Nucleus accumbens (tissue), 56 donors: ENCODE measurements at places on chromosomes 7 and 10.

DNA sequence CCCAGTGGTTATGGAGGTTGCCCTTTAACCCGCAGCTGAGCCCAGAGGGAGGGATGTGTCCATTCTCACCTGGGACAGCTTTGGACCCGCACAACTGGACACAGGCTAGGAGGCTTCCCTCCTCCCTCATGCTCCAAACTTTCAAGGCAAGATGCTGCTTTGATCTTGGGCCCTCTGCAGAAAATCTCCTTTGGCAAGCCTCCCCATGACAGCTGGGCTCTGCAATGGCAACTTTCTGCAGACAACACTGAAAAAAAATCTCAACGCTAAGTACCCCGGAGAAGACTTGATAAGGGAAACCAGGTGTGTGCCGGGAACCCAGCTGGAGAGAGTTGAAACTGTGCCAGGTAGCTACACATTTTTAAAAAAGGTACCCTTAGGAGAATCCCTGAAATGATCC is 610.1 kb downstream of the LRMDA start:
- DNase-seq, result no peak

DNA sequence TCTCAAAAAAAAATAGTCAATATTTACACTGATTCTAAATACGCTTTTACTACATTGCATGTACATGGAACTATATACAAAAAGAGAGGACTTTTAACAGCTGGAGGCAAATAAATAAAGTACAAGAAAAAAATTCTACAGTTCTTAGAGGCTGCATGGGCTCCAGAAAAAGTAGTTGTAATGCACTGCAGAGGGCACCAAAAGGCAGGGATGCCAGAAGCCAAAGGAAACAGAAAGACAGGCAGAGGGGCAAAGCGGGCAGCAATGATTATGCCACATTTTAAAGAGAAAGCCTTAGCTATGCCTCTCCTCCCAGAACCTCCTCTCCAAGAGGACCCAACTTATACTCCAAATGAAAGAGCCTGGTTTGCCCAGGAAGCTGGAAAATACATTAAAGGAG is 11.6 kb upstream of the ADCK2 start:
- no peak for DNase-seq

GRCh38 chr10:62250594-62251198 is 17.9 kb downstream of the RTKN2 start:
- DNase-seq, result no peak

DNA sequence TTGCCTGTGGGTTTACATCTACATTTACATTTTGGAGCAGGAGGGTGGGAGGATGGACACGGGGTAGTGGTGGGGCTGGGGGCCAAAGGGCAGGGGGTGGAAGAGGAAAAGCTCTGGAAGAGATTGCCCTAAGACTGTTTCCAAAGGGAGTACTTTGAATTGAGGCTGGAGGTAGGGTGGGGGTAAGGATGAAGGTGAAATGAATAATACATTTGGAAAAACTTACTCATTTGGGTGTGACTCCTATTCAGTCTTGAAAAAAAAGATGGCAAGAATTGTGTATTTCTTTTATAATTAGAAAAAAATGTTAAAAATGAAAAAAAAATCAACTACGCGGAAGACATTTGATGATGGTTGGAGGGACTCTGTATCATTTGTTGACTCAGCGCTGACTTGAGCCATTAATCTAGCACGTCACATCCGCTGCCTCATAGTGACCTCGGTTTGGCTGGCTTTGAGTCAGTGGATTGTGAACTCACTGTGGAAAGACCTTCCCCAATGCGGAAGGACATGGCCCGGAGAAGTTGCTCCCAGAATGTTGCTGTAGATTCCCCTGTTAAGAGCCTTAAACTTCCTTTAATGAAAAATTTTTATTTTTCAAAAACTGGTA is 2.8 kb downstream of the FAM180A start:
- DNase-seq, result no peak

- no peak for DNase-seq
These were observed 138.1 kb downstream of the WDR11 start for GRCh38 chr10:120989279-120989678.

DNA sequence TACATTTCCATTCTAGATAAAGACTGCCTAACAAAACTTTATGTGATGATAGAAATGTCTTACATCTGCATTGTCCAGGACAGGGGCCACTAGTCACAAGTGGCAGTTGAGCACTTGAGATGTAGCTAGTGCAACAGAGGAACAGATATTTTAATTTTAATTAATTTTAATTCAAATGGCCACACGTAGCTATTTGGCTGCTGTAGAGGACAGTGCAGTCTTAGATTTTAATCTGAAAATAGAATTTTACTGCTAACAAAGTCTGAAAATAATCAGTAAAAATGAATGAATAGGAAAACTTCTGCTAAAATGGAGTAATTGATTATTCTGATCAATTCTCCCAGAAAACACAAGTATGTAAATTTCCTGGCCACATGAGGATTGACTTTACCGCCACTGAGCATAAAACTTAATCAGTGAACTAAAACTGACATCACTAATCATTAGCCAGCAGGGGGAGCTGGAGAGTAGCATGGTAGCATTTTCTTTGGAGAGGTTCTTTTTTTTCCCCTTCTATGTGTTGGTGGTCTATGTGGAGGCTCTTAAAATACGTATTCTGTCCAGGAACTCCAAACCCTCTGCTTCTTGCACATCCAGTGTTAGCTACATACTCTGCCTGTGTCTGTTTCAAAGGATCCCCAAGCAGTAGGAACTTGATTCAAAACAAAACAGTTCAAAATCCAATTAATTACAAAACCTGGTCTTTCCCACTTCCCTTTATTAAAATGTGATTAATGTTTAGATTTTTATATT is 52.1 kb downstream of the TSPAN12 start:
- DNase-seq, result no peak

DNA sequence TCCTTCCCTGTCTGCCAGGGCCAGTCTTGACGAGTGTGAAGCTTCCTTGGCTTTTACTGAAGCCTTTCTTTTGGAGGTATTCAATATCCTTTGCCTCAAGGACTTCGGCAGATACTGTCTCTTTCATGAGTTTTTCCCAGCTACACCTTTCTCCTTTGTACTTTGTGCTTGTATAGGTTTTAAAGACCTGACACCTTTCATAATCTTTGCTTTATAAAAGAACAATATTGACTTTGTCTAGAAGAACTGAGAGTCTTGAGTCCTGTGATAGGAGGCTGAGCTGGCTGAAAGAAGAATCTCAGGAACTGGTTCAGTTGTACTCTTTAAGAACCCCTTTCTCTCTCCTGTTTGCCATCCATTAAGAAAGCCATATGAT is 41.3 kb upstream of the CC2D2B start:
- no peak for DNase-seq

DNA sequence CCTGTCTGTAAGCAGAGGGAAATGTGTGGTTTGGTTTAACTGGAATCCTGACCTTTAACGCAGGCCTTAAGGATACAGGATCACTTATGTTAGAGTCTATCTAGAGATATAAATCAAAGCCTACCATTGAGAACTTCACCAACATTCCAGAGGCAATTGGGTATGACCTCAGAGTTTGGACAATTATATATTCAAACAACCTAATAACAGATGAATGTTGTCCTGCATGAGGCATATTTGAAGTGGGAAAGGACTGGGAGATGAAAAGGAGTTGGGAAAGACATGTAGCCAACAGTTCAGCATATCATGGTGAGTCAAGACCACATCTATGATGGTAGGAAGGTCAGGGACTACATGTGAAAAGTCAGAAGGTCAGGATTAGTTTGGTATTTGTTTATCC is 274.2 kb downstream of the DOCK4 start:
- no peak for DNase-seq

DNA sequence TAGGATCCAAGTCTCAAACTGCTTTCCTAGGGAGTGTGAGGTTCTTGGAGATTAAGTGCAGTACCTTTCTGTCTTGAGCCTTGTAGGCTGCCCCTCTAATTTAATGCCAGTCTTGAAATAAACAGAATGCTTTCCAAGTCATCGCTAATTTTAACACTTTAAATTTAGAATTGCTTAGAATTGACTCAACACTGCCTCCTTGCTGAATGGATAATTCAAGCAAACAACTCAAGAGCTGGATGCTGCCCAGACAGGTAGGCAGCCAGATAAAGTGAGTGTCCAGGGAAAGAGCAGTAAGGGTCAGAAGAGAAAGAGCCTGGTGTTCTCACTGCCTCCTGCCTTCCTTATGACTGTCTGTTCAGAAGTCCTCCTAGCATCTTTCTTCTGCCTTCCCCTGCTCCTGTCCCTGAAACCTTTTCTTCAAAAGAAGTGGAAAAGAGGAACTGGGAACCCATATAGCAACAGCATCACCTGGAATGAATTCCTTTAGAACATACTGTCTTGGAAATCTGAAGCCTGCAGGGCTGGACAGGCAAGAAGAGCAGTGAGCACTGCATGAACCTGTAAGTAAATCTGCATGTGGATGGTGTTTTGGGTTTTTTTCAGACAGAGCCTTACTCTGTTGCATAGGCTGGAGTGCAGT is 3.1 kb upstream of the GOT1 start:
- no peak for DNase-seq

DNA sequence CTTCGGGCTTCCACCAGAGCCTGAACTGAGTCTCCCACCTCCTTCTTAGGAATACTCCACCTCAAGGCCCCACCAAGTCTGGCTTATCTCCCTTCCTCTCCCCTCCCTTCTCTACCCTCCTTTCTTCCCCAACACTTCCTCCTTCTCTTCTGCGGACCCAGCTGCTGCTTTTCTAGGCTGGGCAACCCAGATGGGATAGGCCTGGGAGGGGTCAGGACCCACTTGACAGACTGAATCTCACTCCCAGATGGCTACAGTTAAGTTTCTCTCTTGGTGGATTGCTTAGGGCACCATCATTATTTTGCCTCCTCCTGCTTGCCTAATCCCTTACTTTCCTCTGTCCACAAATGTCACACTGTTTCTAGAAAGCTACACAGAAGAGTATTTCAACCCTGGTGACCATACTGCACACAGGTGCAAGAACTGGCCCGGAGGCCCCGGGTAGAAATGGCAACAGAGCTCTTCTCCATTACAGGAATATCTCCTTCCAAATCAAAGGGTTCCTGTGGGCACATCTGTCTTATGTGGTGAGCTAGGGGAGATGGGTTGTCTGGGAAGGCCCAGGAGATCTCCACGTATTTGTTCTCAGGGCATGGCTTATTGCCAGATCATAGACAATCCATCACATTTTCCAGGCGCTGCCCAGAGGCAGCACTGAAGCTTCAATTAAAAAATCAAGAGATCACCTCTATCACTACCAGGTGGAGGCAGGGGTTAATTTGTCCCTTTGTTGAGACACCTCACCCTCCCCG is 5.1 kb upstream of the HOXA11 start:
- DNase-seq, result no peak

GRCh38 chr7:138001529-138002095 is at the start of gene CREB3L2:
Gene CREB3L2, minus strand, starts transcription at chr7:138002086. Its CDS starts 381 bp downstream, at chr7:138001705.
- DNase-seq, result no peak

GRCh38 chr10:60914690-60915141 is 29.3 kb downstream of the RHOBTB1 start:
- no peak for DNase-seq

GRCh38 chr10:129741280-129741977 is 222.6 kb downstream of the EBF3 start:
- no peak for DNase-seq

DNA sequence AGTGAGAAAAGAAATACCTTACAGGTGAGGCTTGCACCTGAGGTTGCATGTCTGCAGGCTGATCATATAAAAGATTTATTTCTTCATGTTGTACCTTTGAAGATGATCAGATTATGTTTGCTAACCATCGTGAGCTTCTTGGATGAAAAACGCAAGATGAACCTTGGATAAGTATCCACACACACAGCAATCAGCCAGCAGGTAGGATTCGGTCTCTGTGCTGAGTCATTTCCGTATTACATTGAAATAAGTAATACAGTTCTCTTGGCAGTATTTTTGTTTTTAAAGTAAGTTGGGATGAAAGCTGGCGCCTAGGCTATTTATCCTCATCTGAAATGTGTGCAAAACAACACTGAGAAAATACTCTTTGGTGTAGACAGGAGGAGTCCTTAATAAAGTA is 109.0 kb upstream of the PRKCQ start:
- no peak for DNase-seq
